ENCODE measurements at places on chromosomes 4 and X. TPM values are rescaled to one million over a fixed set of nuclear protein-coding genes. Genes with fewer than 3 reads are reported as not detected.

Gene VGLL1
- not detected for total RNA-seq

Gene CXCL6
- total RNA-seq: 0.32 TPM

Gene TLR1
- 4.7 TPM for total RNA-seq

Gene ATP7A
- total RNA-seq: 8.3 TPM

- no peak for DNase-seq
- H3K27me3 ChIP-seq: no peaks in the 10 kb centered on the region
- H3K4me1 ChIP-seq: no peaks in the 10 kb centered on the region
These were observed 2506.6 kb downstream of the ARAP2 start for GRCh38 chr4:33737726-33738125.

DNA sequence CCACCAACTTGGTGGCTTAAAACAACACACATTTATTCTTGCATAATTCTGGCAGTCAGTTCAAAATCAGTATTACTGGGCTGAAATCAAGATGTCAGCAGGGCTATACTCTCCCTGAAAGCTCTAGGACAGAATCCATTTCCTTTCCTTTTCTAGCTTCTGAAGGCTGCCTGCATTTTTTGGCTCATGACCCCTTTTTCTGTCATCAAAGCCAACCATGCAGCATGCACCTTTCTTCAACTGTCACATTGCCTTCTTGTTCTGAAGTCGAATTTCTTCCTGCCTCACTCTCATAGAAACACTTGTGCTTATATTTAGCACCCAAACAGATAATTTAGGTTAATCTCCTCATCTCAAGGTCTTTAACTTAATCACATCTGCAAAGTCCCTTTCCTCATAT lies 79.8 kb upstream of the PPP1R2C start:
- H3K4me1 ChIP-seq: no peaks in the 10 kb centered on the region
- H3K4me3 ChIP-seq: no peak overlapping the region
- no peak for DNase-seq

GRCh38 chrX:17828171-17828570 lies 32.9 kb downstream of the RAI2 start:
- no peaks in the 10 kb centered on the region for H3K4me1 ChIP-seq
- H3K4me3 ChIP-seq: no peak overlapping the region
- DNase-seq: no peak
- peaks cover 4% of the 10 kb centered on the region for H3K27me3 ChIP-seq
- no peak overlapping the region for H3K27ac ChIP-seq
- no peaks in the 10 kb centered on the region for H3K36me3 ChIP-seq

DNA sequence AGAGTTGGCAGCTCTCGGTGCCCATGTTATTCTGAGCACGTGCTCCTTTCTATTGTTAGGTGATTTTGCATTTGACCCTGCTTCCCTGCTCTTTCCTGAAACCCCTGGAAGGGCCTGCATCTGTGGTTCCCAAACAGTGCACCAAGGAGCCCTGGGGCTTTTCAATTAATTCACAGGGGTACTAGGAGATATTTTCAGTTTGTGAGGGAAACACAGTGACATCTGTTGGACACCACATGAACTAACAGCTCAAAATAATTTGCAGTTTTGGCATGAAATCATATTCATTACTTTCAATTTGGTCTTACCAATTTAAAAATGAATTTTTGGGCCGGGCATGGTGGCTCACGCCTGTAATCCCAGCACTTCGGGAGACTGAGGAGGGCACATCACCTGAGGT lies 156.6 kb downstream of the GATB start:
- DNase-seq: no peak
- H3K27me3 ChIP-seq: no peaks in the 10 kb centered on the region
- no peaks in the 10 kb centered on the region for H3K4me1 ChIP-seq
- H3K36me3 ChIP-seq: no peaks in the 10 kb centered on the region
- H3K4me3 ChIP-seq: no peak overlapping the region

DNA sequence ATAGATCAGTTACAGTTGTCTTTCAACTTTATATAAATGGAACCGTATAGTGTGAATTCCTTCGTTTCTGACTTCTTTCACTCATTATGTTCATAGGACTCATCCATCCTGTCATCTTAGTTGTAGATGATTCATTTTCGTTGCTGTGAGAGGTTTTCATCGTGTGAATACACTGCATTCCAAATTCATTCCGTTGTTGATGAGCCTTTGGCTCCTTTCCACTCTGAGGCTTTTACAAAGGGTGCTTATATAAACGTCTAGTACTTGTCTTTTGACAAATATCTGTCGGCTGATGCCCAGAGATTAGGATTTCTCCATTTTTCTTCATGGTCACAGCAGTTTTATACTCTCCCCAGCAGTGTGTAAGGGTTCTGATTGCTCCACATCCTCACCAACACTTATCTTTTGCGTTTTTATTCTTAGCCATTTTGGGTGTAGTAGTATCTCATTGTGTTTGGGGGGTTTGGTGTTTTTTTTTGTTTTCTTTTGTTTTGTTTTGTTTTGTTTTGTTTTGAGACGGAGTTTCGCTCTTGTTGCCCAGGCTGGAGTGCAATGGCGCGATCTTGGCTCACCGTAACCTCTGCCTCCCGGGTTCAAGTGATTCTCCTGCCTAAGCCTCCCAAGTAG lies 48.6 kb downstream of the LRP2BP start:
- H3K4me1 ChIP-seq: no peaks in the 10 kb centered on the region
- no peaks in the 10 kb centered on the region for H3K36me3 ChIP-seq
- no peak for DNase-seq
- no peaks in the 10 kb centered on the region for H3K27me3 ChIP-seq
- H3K4me3 ChIP-seq: no peak overlapping the region

DNA sequence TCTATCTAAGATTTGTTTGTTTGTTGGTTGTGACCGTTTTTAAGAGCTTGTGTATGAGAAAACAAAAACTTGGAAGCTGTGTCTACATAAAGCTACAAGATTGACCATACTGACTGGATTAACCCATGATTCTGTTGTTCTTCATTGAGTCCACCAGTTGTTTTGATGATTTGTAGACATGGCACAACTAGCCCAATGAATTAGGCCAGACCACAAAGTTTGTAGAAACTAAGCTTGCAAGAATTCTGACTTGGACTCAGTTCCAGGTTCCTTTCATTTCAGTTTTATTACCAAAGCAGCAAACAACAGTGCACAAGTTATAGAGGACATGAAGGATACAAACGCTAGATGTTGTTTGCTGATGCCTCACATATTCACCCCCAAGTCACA lies 119.3 kb downstream of the RASGEF1B start:
- H3K27me3 ChIP-seq: no peaks in the 10 kb centered on the region
- H3K4me1 ChIP-seq: no peaks in the 10 kb centered on the region
- H3K4me3 ChIP-seq: no peak overlapping the region
- H3K27ac ChIP-seq: no peak overlapping the region
- no peak for DNase-seq
- no peaks in the 10 kb centered on the region for H3K36me3 ChIP-seq
